ENCODE measurements at places on chromosomes 5 and 9. TPM values are rescaled to one million over a fixed set of nuclear protein-coding genes. Genes with fewer than 3 reads are reported as not detected.

OMD gene
- polyA plus RNA-seq: 1.1 TPM

DNA sequence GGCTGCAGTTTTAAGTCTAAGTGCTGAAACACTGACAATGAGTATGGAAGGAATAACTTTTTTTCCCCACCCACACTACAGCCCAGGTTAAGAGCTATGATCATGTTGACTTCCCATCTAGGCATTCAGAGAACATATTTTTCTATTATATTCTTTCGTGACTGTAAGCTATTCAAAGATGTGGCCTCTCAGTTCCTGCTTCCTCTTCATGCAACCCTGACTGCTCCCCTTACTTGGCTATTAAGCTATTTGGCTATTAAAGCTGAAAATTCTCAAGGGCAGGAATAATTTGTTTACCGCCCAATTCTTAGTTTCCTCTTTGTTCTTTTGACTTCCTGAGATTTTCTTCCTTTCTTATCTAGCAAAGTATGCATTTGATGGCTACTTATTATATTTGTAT is 18.6 kb upstream of the ALDH1A1 start:
- no peak for DNase-seq

SPINK7 gene
- 0.27 TPM for polyA plus RNA-seq

DNA sequence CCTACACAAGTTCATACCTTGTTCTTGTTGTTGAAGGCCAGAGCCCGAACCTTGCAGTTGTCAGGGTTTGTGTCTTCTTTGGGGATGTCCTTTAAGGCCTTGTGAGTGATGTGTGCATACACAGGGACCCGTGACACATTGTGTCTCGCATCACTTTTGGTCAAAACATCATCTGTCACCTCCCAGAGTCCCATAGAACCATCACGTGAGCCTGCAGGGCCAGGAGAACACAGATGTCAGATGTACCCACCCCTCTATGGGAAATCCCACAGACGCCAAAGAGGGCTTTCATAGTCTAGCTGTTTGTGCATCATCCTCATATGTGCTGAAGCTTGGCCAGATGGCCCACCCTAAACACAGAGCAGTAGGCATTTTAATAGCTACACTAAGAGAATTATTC is 28.2 kb downstream of the DCAF12 start:
- no peak for DNase-seq

DNA sequence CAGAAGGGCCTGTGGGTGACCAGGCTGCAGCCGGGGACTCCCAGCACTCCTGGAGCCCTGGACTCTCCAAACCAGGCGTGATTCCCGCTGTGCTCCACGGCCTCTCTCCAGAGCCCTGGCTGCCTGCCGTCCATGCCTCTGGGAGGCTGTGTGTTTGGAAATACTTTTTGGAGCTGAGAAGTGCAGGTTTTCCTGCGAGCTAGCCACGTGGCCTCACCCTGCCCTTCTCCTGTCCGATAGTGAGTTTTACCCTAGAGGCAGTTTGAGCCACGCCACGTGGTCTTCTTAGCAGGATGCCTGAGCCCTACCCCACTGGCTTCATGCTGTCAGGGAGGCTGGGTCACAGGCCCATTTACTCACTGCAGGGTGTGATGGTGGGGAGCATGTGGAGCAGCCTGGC is 71.3 kb downstream of the COL5A1 start:
- DNase-seq: no peak

DNA sequence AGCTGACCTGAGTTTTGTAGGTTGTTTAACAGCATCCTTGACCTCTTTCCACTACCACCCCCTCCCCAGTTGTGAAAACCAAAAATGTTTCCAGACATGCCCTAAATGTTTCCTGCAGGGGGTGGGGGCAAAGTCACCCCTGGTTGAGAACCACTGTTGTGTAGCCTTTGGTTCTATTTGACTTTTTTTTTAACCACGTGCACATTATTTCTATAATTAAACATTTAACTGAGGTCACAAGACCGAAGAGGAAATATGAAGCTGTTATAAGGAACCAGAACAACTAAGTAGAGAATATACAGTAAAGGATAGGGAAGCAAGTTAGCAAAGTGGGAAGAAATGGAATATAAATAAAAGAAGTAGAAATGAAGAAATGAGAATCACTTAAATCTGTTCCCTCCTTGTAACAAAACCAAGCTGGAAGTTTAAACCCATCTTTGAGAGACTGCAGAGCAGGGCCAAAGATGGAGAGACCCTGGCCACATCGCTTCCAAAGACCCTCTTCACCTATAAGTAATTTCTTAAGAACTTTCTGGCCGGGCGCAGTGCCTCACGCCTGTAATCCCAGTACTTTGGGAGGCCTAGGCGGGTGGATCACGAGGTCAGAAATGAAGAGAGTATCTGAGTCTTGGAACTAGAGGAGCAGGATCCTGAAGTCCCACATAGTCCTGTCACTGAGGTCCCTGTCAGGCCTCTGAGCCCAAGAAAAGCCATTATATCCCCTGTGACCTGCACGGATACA is 14.4 kb downstream of the SIT1 start:
- DNase-seq: no peak

GRCh38 chr5:72511366-72511765 is 4.2 kb upstream of the ZNF366 start:
- no peak for DNase-seq

FRRS1L gene
- 3.7 TPM for polyA plus RNA-seq

- DNase-seq: no peak
Observed at GRCh38 chr9:110109333-110110092, 98.4 kb downstream of the C9orf152 start.

DNA sequence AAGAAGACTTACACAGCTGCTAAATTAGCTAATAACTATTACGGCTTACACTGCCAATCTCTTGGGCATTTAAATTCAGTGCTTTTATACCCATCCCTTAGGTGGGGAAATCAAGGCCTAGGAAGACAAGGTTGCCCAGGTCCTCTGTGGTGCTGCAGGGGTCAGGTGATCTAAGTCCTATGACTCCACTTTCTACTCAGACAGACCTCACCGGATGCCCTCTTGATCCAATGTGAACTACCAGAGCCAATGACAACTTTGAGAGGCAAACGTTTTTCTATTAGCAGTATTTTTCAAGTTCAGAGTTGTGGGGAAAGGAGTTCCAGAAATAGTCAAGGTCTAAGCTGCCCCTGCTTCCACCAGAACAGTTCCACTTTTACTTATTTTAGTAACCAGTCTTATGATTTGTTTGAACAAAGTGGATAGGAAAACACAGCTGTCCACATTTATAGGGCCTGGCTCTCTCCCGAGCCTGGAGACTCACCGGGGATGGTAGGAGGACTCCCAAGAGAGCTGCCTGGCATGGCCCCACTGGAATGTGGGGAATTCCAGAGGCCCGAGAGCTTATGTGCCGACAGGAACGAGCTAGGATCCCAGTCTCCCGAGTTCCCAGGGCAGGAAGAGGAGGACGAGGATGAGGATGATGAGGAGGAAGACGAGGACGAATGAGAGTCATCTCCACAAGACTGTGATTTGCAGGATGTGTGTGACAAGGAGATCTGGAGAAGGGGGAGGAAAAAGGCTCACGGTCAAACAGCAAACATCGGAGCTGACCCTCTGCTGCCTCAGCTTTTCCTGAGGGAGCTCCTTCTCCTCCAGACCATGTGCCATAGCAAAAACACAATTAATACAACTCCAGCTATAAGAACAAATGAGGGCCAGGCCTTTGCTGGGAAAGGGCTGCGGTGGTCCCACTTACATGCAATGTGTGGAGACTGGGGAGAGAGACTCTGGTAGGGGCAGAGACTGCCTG is 16.7 kb downstream of the FAM193B start:
- DNase-seq: no peak

- no peak for DNase-seq
Observed at GRCh38 chr5:142966121-142966420, 195.9 kb downstream of the ARHGAP26 start.

ALDH1B1 gene
- polyA plus RNA-seq: 39.3 TPM

GRCh38 chr5:91369480-91369879 is 13.6 kb downstream of the ARRDC3 start:
- no peak for DNase-seq

- DNase-seq: no peak
Observed at GRCh38 chr5:130034566-130035210, 130.4 kb downstream of the CHSY3 start.

DNA sequence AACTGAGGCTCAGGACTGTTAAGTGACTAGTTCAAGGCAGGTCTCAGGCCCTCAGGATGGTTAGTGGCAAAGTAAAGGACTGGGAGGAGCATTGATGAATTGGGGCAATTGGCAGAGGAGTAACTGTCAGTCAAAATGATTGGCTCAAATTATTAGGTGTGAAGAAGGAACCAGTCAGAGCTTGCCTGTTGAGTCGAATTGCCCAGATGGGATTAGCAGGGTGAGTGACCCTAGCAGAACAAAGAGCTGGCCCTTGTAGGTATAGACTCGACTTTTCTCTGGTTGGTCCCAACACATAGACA is 2.6 kb upstream of the NSD1 start:
- no peak for DNase-seq

DNA sequence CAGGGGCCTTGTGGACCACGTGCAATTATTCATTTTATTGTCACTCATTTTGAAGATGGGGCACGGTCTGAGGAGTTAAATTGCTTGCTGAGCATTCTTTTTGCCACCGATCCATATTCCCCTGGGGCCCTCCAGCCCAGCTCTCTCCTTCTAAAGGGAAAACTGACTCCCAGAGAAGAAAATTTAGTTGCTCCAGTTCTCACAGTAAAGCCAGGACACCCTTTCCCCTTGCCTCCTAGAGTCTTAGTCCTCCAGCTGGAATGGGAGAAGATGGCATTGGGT is 1.0 kb upstream of the PANK3 start:
- no peak for DNase-seq

GRCh38 chr9:34547960-34548611 is 25.3 kb upstream of the ENHO start:
- no peak for DNase-seq

HAPLN1 gene
- 9.9 TPM for polyA plus RNA-seq

OR1J2 gene
- not detected for polyA plus RNA-seq

- DNase-seq: no peak
Observed at GRCh38 chr5:176693477-176693851, 46.2 kb downstream of the TSPAN17 start.

GRCh38 chr5:137994556-137994955 is 38.3 kb downstream of the FAM13B start:
- no peak for DNase-seq

GRCh38 chr9:138119202-138120027 is 241.8 kb downstream of the CACNA1B start:
- DNase-seq: no peak

DNA sequence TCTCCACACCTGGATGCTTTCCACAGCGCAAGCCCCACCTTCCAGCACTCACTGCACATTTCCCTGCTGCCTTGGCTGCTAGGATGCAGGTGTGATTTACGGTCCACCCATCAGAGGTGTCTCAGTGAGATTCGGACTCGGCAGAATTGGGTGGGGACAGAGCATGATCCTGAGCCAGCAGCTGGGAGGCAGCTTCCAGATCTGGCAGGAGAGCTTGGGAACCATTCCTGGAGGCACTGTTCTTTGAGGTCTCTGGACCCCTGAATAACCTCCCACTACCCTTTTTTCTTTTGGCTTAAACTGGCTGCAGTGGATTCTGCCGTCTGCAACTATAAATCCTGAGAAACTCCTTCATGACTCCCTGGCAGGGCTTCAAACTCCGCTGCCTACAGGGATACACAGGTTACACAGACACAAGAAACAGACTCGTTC is 99.6 kb upstream of the PHYKPL start:
- DNase-seq: no peak

GRCh38 chr9:130268521-130269211 is 3.1 kb downstream of the HMCN2 start:
- no peak for DNase-seq

DNA sequence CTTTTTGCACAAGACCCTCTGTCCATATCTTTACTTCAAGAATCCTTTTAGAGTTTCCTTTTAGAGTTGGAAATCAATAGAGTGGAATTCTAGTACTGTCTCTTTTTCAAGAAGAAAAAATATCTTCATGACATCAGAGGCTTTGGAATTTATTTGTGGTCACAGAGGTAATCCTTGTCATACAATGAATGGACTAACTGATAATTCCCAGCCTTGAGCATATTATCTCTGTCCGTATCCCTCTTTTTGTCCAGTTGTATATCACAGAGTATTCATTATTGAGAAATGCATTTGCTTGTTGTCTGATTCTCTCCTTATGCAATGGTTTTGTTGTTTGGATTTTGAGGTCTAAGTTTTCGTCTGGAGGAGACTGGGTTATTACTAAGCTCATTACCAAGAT is 82.0 kb upstream of the HAPLN1 start:
- no peak for DNase-seq

DNA sequence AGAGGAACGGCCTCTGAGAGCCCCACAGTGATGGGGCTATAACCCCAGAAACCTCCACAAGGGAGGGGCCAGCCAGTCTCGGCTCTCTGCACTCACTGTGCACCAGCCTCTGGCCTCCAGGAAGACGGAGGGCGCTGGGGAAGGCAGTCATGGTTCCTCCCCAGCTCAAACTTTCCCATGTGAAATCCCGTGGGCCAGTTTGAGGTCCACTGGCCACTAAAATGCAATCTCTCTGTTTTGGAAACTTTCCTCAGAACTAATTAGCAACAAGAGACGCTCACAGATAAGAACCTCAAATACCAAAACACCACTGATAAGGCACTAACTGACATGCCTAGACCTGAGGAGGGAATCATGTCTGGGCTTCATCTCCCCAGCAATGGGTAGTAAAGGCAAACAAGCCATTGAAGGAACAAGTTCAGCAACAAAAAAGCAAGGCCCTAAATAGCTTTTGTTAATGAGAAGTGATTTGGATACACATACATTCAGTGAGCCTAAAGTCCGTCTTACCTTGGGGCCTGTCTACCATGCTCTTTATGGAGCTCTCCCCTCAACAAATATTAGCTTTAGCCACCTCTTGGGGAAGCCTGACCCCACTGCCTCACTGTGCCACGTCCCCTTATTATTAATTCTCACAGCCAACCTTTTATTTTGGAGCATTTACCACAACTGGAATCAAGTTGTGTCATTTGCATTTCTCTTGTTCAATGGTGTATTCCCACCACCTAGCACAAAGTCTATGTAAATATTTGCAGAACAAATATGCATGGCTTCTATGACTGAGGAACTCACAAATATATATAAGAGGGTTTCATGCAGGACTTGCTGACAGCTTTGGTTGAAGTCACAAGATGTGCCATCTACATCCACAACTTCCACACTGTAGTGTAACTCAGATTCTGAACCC is 56.1 kb upstream of the GLRX start:
- no peak for DNase-seq

- no peak for DNase-seq
Observed at GRCh38 chr5:16679190-16679589, 62.4 kb upstream of the RETREG1 start.

- no peak for DNase-seq
Observed at GRCh38 chr5:12013351-12013750, 109.1 kb upstream of the CTNND2 start.

ENTPD2 gene
- polyA plus RNA-seq: 3.3 TPM

DNA sequence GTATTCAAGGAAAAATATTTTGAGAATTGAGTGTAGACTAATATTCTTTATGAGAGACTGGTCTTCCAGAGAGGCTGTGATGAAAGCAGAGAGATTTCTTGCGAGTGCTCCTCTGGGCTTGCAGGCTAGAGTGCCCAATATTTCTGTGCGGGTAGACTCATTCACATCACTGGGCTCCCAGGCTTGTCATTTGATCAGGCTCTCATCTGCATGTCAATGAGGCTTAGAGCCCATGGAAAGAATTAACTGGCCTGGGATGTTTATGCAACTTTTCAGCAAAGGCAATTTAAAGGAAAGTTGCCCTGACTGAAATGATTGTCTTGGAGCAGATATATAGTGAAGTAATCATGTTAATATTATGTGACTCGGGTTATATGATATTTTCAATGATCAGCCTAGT is 42.3 kb downstream of the SNCAIP start:
- no peak for DNase-seq
